ENCODE measurements at places on chromosomes 1 and 21.

- peak; percentile 68 for DNase-seq
Observed at GRCh38 chr21:27213303-27213702, 246.4 kb upstream of the ADAMTS5 start.

DNA sequence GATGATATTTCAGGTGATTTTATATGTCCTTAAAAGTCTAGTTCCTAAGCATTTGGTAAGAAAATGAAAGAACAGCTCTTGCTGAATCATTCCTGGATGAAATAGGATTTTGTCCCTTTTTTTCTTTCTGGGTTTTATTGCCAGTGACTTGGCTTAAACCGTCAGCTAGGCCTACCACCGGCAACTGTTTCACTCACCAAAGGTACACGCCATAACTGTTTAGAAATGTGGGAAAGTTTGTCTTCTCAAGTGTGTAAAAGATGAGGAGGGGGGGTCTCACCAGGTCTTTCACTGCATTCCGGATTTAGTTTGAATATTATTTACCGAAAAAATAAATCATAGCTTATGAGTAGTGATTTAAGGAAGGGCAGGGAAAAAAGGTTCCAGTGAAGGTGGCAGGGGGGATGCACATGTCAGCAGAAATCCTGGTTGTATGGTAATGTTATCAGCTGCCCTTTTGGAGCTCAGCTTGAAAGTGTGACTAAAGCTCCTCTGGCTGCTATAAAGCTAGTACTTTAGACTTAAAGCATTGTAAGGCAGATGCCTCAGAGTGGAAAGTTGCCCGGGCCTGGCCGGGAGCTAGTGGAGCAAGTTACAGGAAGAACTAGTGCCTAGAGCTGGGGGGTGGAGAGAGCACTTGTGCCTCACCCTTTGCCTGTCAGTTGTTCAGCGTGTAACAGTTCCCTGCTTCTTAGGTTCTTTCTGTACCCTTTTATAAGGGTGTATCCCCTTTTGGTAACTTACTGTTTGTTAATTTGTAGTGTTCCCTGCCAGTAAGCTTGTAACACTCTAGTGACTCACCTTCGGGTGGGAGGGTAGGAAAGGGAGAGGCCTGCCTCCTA lies 3.1 kb downstream of the ATP1A1 start:
- peak; percentile 49 for DNase-seq

- no peak for DNase-seq
Observed at GRCh38 chr1:23423415-23424292, 894 bp downstream of the TCEA3 start.

DNA sequence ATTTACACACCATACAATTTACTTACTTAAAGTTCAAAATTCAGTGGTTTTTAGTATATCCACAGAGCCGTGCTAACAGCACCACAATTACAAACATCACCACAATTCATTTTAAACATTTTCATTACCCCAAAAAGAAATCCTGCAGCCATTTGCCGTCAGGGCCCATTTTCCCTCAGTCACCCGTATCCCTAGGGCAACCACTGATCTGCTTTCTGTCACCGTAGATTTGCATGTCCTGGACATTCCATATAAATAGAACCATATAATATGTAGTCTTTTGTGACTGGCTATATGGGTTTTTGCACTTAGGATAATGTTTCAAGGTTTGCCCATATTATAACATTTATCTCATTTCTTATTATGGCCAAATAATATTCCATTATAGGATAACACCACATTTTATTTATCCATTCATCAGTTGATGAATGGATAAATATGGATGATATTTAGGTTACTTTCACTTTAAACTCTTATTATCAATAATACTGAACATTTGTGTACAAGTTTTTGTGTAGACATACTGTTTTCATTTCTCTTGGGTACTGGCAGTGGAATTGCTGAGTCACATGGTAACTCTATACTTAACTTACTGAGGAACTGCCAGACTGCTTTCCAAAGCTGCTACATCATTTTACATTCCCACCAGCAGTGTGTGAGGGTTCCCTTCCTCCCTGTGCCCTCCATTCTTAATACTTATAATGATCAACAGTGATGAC lies 68.9 kb downstream of the ST3GAL3 start:
- DNase-seq, result peak; percentile 80

DNA sequence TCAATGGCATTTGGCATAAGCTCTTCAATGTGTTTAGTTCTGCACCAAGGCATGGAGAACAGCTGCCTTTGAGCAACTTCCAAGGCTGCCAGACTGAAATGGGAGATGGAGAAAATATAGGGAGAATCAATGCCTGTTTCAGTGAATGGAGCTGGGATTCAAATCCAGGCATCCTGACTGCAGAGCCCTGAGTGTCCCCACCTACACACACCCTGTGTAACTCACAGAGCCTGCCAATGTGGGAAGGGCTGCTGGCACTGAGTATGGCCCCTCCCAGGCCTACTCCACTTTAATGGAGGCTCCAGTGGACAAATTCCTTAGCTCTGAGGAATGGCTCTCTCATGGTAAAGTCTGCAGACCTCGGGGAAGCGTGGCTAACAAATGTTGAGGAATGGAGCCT lies 145.6 kb upstream of the TNR start:
- DNase-seq, result no peak

- DNase-seq, result no peak
Observed at GRCh38 chr1:48294656-48295055, 72.1 kb downstream of the SLC5A9 start.

DNA sequence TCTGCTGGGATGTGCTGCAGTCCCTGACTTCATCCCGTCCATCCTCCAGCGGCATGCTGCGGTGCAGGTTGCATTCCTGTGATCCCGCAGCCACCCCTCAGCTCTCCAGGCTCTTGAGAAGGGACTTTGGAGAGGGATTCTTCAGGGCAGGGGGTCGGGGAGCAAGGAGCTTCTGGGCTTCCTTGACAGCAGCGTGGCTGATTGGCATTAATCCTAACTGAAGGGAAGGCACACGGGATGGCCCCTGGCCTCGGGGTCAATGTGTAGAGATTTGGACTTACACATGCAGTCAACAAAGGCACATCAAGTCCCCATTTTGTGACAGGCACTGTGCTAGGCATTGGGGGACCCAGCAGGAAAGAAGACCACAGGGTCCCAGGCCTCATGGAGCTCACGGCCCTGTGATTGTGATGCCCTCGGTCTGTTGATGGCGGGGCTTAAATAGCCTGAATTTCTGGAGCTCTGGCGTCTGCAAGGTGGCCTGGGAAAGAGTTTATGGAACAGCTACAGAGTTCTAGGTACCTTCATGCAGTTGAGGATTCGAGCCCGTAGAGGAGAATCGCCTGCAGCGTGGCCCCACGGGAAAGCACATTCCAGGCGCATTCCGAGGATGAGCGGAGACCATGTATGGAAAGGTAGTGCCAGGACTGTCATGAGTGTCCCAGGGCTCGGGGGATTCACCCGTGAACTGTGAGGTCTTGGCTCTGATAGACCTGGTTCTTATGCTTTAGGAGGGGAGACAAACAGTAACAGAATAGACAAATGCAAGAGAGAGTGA lies 20.1 kb downstream of the PSEN2 start:
- no peak for DNase-seq

GRCh38 chr1:228851193-228851592 lies 115.9 kb downstream of the RHOU start:
- no peak for DNase-seq

- DNase-seq, result peak; percentile 93
Observed at GRCh38 chr21:38567335-38567969, 69.2 kb upstream of the ERG start.

DNA sequence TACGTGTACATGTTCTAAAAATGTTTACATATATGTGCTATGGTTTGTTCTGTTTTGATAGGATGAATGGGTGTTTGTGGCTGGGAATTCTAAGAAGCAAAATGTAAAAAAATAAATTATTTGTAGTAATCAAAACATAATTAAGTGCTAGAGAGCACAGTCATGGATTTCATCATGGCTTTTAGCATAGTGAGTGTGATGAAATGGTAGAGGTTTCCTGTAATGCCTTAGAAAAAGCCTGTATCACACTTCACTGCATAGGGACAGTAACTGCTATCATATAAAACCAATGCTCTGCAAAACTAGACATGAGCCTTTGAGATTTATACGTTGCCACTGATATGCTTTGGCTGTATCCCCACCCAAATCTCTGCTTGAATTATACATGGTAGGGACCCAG lies 99.8 kb downstream of the PTGER3 start:
- DNase-seq, result no peak

DNA sequence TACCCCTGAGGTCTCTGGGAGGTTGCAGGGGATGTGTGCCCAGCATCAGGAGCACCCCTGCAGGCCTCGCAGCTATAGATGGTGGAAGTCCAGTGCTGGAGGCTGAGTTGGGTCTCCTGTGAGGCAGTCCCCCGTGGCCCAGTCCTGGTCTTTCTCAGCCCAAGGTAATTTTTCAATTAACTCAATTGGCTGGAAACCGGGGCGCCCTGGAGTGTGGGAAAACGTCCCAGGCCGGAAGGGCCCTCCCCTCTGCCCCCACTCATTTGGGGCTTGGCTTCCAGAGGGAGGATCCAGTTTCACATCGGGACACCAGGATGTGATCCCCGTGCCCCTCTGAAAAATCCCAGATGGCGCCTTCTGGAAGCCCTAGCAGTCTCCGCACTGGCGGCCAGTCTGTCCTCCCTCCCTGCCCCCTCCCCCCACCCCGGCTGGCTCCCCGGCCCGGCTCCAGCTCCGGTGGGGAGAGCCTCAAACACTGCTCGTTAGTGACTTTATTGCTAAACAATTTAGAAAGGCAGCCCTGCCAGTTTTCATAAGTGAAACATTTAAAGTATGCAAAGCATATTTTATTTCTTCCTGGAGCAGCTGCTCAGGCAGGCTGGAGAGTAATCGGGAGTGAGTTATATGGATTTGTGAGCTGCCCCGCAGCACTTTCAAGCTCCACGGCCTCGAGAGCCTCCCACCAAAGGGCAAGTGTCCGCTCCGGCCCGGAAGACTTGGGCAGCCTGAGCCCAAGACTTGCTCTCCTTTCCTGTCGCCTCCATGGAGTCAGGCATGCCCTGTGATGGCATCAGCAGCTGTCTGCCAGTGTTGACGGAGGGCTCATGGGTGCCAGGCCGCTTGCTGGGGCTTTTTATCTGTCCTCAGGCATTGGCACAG lies 208.2 kb upstream of the TMEM51 start:
- DNase-seq, result peak; percentile 95

DNA sequence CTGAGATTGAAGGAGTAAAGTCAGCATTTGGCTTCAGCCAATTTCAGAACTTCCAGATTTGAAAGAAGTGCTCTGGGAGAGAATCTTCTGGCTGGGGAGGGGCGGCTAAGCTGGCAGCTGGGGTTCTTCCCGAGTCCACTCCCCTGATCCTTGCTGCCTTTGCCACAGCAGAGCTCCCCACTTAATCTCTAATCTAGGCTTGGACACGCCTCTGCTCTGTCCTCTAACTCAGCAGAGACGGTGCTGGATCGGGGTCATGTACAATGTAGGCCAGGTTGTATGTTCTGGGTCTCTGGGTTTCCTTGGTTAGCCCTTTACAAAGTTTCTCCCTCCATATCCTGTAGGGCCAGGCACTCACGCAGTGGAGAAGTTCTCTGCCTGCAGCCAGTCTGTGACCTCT lies 10.1 kb upstream of the GSTM3 start:
- no peak for DNase-seq

GRCh38 chr1:236524142-236524894 lies 536 bp downstream of the LGALS8 start:
- peak; percentile 89 for DNase-seq

DNA sequence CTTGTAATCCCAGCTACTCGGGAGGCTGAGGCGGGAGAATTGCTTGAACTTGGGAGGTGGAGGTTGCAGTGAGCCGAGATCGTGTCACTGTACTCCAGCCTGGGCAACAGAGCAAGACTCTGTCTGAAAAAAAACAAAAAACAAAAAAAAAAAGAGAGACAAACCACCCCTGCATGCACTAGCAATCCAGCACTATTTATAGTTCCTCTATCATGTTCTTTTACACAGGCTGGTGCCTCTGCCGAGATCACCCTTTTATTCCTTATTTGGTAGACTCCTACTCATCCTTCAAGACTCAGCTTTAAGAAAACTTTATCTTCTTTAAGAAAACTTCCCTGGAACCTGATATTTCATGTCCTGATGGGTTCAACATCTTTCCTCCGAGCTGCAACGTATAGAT lies 10.8 kb downstream of the FMO5 start:
- DNase-seq, result peak; percentile 1

- peak; percentile 71 for DNase-seq
Observed at GRCh38 chr1:167748906-167749305, 27.1 kb downstream of the MPZL1 start.

GRCh38 chr1:232476538-232476950 lies 153.4 kb downstream of the SIPA1L2 start:
- DNase-seq, result no peak

DNA sequence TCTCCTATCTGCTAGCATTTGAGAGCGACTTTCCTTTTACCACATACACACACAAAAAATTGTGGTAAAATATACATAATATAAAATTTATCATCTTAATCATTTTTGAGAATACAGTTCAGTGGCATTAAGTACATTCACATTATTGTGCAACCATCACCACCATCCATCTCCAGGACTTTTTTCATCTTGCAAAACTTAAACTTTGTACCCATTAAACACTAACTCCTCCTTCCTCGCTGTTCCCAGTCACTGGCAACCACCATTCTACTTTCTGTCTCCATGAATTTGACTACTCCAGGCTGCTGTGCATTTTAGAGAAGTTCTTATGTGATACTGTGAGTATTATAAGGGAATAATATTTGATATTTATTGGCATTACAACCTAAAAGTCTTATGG lies 181.3 kb downstream of the C1orf21 start:
- DNase-seq, result no peak

- peak; percentile 76 for DNase-seq
Observed at GRCh38 chr1:196464480-196464941, 143.7 kb downstream of the KCNT2 start.

DNA sequence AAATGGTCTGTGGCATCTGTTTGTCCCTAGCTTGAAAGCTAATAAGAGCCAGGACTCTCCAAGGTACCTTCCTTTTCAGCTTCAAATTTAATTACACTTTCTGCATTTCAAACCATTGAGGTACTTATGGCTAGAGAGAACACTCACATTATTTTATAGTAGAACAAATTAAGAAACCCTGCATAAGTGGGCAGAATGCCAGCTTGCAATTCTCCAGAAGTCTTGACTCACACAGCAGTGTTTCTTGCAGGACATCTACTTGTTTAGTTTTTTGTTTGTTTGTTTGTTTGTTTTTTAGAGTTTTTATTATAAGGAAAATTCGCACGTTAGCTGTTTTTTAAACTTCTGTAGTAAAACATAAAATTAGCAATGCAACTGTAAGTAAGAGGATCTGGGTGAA lies 397.2 kb downstream of the NEGR1 start:
- DNase-seq, result peak; percentile 8

- DNase-seq, result peak; percentile 13
Observed at GRCh38 chr1:231241750-231242149, 738 bp downstream of the GNPAT start.

GRCh38 chr1:202578001-202578504 lies 132.2 kb downstream of the SYT2 start:
- DNase-seq, result peak; percentile 93
